ENCODE measurements at places on chromosomes 11 and 22. TPM values are rescaled to one million over a fixed set of nuclear protein-coding genes. Genes with fewer than 3 reads are reported as not detected.

- DNase-seq, result peak; percentile 92
These were observed at the start of gene FADS1 for GRCh38 chr11:61816736-61817455. TSS of gene FADS1 (minus strand) at chr11:61817003. CDS start at chr11:61816929, 74 bp downstream.

DNA sequence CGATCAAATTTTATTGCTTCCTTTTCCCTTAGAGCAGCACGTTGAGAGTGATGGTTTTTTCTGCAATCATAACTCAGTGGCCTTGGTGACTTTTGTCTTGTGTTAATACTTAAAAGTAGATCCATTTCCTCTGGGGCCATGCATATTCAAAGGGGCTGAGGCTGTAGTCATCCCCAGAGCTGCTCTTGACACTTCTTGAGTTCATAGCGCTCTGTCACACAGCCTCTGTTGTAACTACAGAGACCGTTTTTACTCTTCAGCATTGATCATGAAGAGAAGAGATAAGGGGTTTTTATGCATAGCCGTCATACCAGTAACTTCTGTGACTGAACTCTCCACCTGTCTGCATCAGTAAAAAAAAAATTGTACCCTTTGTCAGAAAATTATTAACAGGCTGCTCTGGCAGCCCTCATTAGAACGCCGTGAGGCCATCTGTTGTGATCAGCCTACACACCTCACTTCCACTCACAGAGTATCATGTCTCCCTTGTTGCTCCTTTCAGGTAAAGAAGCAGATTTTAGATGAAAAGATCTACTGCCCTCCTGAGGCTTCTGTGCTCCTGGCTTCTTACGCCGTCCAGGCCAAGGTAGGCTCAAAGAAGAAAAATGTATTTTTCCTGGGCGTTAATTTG is 38.4 kb downstream of the NF2 start:
- DNase-seq, result no peak

GRCh38 chr11:76783294-76783895 is at the start of gene TSKU:
TSS of gene TSKU (plus strand) at chr11:76783356. CDS start at chr11:76795617, 12,261 bp downstream.
- DNase-seq, result no peak

DNA sequence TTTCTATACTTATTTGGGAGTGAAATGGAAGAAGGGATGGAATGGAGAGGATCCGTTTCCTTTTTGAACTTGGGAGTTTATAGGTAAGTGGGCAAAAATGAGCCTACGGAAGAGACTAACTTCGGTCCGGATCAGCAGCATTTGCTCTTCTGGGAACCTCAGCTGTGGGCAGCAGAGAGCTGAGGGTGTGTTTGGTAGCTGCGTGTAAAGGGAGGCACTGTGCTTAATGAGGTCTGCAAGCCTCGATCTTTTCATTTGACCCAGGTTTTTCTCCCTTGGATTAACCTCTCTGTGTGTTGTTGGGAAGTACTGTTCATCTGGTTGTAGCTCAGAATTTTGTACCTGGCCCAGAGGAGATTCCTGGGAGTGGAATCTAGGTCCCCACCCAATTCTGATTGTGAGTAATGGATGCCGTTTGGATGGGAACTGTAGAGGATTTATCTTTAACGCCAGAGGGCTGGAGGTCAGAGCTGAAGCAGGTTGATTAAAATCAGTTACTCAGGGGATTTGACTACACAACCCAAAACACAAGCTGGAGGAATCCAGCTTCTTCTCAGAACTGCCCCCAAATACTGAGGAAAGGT is 201.6 kb upstream of the SORL1-AS1 start:
- DNase-seq, result no peak

- DNase-seq, result no peak
These were observed 335 bp downstream of the ZNF408 start for GRCh38 chr11:46701078-46701654.

- no peak for DNase-seq
These were observed 105.8 kb downstream of the KCNQ1 start for GRCh38 chr11:2550606-2550970.

DNA sequence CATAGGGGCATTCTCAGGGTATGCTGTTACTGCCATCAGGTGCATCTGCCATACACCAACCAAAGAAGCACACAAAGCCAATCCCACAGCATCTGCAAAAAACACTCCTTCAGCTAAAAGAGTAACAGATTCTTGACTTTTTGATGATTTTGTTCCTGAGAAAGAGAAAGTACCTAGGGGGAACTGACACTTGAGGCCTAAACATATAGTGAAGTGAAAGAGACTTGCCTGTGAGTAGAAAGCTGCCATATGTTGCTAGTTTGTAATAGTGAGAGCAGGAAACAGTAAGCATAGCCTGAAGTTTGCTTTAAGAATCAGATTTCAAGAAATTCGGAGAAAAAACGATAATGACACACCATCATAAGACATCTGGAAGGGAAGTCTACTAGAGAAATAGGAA is 97.9 kb upstream of the CTSC start:
- DNase-seq, result peak; percentile 73

DNA sequence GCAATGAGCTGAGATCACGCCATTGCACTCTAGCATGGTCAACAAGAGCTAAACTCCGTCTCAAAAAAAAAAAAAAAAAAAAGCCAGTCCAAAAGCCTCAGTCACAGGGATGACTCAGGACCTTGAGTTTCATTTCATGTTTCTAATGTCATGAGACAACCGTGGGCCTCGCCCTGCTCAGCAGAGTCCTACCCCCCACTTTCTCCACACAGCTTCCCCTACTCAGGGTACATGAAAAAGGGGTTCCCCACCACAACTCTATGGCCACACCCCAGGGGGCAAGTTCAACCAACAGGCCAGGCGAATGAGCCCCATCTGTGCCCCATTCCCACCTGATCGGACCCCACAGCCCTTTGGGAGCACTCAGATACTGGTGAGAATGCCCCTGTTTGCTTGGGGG is 24.3 kb upstream of the ADA2 start:
- DNase-seq, result no peak

- DNase-seq, result no peak
These were observed 27.7 kb downstream of the TYR start for GRCh38 chr11:89205378-89205777.

DNA sequence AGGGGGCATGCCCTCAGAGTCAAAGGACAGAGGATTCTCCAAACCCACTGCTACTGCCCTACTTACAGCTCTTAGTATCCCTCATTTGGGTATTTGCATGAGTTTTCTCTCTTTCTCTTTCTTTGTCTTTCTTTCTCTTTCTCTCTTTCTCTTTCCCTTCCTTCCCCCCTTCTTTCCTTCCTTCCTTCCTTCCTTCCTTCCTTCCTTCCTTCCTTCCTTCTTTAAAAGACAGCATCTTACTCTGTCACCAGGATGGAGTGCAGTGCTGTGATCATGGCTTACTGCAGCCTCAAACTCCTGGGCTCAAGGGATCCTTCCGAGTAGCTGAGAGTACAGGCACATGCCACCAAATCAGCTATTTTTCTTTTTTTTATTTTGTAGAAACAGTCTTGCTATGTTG is 14.0 kb upstream of the MMP7 start:
- DNase-seq, result no peak

GRCh38 chr22:32307617-32308016 is 50.0 kb upstream of the RFPL3 start:
- no peak for DNase-seq

DNA sequence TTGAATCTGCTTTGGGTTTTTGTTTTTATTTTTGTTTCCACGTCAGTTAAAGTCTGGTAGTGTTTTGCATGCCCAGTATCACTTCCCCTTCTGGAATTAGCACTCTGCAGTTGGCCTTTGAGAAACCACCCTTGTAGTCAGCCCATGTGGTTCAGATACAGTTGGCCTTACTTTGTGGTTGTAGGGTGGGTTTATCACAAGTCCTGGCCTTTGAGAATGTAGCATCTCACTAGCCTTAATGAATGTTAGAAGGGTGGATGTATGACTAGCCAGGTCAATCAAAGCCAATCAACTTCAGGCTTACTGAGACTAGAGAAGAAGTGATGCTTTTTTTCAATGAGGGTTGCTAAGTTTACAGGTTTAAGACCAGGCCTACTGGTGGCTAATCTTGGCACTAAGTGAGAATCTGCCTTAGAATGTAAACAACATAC is 19.8 kb downstream of the ARL14EP start:
- no peak for DNase-seq

DNA sequence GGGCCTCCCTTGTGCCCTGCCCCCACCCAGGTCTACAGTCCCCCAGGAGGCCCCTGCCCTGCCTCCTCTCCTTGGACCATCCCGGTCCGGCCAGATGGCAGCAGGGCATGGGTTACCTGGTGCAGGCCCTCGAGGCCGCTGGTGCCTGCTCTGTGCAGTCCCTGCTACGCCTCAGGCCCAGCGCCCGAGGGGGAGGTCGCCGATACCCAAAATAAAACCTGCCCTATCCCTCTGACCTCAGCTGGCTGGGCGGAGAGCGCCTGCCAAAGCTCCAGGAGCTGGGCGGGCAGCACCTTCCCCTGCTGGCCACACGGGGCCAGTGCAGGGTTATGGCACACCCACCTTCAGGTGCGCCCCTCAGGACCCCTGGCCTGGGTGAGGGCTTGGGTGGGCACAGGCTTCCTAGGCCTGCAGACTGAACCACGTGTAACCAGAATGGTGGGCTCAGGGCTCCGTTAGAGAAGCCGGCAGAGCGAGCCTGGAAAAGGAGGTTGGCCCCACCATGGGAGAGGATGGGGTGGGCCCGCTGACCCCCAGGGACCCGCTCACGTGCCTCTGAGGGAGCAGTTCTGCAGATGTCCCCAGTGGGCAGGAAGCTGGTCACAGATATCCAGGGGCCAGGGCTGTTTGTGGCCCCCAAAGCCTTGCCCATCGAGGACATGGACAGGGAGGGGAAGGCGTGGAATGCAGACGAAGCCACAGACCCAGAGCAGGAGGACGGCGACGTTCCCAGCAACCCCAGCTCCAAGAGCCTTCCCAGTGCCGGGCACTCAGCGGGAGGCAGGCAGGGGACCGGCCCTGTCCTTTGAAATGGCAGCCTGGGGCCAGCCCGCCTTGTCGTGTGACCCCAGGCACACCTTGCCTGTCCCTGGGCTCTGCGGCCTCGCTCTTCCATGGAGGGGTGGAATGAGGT is 1.7 kb upstream of the TNNT3 start:
- DNase-seq, result no peak

GRCh38 chr11:67665541-67666302 is 8.7 kb downstream of the ALDH3B2 start:
- DNase-seq, result no peak

GRCh38 chr11:64000026-64000739 is 13.9 kb downstream of the OTUB1 start:
- DNase-seq, result peak; percentile 59

DNA sequence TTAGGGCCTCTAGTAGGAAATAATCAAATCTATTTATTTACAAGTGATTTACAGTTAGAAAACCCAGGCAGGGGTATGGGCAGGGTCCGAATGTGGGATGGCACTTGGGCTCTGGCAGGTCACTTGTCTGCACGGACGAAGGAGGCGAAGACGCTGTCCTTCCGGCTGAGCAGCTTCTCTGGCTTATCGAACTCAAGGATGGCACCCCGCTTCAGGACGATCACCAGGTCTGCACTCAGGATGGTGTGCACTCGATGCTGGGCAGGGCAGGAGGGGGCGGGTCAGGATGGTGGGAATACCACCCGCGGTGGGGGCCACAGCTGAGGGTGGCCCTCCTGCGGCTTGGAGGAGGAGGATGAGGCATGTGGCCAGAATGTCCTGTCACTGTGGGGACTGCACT is 4.4 kb upstream of the KCNJ11 start:
- no peak for DNase-seq

DNA sequence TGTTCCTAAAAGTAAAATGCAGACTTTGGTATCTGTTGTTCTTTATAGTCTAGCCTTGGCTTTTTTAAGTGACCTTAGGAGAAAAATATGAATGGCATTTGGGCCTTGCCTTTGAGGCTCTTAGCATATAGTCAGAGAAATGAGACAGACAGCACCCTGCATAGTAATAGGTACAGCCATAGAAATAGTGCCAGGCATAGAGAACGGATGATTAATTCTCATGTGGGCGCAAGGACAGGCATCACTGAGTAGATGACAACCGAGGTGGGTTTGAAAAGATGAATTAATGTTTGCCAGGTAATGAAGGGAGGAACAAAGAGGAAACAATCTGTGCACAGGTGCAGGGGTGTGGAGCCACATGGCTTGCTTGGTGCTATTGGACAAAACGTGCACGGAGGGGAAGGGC is 90.5 kb downstream of the BMAL1 start:
- peak; percentile 55 for DNase-seq

GRCh38 chr11:87901341-87901740 is 273.9 kb downstream of the RAB38 start:
- no peak for DNase-seq

DNA sequence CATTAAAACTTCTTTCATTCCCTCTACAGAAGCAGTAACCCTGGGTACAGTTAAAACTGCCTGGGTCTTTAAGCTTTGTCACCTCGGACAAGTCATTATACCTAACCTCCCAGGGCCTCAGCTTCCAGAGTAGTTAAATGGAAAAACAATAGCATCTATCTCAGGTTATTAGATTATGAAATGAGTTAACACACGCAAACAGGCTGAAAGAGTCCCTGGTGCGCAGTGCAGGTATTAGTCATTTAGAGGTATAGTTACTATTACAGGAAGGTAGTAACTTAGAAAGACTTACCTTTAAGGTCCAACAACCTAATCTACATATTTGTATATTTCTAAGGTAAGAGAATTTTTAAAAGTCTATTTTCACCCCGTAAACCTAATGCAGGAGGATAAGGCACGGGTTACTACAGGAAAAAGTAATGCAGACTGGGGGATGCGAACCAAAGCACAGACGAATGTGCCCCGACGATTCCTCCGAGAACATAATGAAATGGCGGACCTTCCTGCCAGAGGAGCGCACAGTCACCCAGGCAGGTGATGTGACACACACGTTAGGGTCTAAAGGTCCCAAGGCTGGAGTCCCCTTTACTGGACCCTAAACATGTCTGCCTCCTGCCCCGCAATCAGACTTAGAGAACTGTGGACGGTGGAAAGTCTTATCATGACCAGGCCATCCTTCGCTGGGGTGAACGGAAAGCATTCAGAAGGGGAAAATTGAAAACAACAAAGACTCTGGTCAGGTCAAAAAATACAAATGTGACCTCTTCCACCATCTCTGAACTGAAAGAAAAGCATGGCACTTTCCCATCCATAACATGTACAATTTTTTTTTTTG is 1.3 kb downstream of the NAP1L4 start:
- no peak for DNase-seq

DNA sequence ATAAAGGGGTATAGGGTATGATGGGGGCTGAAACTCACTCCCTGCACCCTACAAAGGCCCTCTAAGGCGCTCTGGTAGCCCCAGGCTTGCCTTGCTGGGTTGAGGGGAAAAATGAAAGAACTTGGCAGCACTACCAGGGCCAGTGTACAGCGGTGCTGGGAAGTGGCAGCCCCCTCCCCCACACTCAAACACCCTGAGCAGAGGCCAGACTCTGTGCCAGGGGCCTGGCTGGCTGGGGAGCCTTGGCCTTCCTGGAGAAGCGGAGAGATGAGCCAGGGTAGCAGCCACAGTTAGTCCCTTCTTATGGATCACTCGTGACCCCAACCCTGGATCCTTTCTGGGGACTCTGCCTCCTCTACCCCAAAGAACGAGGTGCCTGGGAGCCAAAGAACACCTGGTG is 2.7 kb downstream of the TMEM134 start:
- DNase-seq, result no peak

- DNase-seq, result no peak
These were observed 64.6 kb downstream of the SOX6 start for GRCh38 chr11:16291729-16292128.

GRCh38 chr22:46587061-46587460 is 33.1 kb upstream of the GRAMD4 start:
- no peak for DNase-seq

The PRDM11 gene
- total RNA-seq, result 2.2 TPM

The TIMP3 gene
- 98.8 TPM for total RNA-seq

The CHRM4 gene
- 0.18 TPM for total RNA-seq

The DTX4 gene
- total RNA-seq, result 2.5 TPM

The JAM3 gene
- 102 TPM for total RNA-seq

The IGLL1 gene
- total RNA-seq, result not detected

The CATSPERZ gene
- not detected for total RNA-seq

The SEPTIN5 gene
- 16.8 TPM for total RNA-seq

The DSCAML1 gene
- total RNA-seq, result not detected

The DUSP8 gene
- 0.28 TPM for total RNA-seq

The DEUP1 gene
- total RNA-seq, result not detected

All from IMR-90 (cell line).